Activated T-cell treated with anti-CD3 and anti-CD28 coated beads for 1 hour (primary cell): ENCODE measurements at places on chromosomes 13 and 19.

DNA sequence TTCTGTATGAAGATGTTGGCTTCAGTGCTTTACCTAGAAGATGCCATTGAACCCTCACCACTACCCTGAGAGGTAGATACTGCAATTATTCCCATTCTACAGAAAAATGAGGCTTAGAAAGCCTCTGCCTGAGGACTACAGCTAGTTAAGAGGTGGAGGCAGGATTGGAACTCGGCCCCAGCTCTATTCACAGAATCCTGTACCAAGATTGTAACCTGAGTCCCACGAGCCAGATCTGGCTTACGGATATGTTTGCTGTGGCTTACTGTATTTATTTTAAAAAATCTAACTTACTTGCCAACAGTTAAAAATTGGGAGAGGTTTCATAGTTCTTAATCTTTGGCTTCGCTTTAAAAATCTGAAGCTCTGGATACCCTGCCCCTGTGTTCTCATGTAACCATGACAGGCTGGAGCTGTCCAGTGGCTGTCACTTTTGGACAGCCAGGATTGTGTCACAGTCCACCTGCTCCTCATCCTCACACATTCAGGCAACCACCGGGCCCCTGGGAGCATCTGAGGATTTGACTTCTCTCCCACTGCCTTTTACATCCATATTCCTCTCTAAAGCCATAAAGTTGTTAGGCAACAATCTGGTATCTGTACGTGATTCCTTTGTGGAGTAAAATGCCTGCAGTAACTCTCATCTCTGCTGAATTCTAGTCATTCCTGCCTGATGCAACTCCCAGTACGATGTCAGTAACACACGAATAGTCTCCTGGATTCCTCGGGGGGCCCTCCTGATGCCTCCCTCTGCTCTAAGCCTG lies 160.8 kb upstream of the SERP2 start:
- no peak for DNase-seq

- DNase-seq = peak; percentile 48
These were observed 7.9 kb upstream of the PEAK3 start for GRCh38 chr19:2289714-2290435.

GRCh38 chr19:10766671-10767201 lies 48.9 kb downstream of the DNM2 start:
- no peak for DNase-seq

- DNase-seq = no peak
These were observed 45.1 kb downstream of the MTUS2 start for GRCh38 chr13:28865149-28865744.

DNA sequence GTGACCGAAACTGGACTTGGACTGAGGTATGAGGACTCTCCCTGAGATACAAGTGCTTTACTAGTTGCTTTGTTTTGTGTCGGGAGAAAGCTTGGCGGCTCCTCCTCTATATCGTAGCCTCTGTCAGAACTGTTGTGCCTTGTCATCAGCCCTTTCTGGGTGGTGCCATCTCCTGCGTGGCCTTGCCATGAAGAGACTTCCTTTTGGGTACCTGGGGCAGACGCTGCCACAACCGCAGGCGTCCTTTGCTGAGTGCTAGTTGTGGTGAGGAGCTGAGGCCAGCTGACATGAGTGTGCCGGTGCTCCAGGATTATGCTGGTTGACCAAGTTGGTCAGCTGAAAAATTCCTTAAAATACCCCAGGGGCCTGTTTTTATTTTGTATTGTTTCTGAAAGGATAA lies 124.5 kb downstream of the AKAP11 start:
- DNase-seq = no peak

GRCh38 chr19:46726971-46727501 lies 10.1 kb upstream of the PRKD2 start:
- no peak for DNase-seq

- no peak for DNase-seq
These were observed 18.5 kb upstream of the LPAR6 start for GRCh38 chr13:48431431-48431830.

DNA sequence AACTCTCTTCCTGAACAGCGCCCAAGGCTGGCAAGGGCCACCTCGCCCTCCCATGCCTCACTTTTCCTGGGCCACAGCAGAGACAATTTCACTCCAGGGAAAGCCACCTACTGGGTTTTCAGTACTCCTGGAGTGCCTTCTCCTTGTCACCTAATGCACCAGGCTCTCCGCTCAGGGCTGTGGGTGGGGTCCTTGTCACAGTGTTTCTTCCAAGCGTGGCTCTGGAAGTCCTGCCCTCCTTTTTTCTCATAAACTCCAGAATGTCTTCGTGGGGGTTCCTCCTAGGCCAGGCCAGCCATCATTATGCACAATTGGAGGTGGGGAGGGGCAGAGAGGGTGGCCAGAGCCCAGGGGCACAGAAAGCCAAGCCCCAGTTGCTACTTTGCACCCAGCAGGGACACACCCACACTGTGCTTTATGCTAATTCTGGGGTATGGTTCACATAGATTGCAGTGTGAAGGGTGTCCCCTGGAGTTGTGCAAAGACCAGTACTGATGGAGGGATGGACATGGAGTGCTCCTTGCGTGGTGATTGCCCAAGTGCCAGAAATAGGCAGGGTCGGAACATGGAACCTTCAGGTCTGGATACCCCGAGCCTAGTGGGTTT lies 78.8 kb downstream of the CHST8 start:
- DNase-seq = no peak

DNA sequence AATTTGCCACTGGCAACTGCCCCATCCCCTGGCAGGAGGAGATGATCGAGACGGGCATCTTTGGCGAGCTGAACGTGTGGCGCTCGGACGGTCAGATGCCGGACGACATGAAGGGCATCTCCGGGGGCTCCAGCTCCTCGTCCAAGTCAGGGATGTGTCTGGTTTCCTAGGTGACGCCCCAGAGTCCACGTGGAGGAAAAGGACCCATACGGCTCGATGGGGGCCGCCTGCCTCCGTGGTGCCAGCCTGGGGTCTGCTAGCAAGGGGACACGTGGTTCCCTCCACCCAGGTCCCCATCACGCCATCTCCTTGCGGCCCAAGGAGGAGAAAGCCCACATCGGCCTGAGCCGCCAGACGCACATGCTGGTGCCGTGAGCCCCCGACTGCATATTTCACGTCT lies 23.8 kb upstream of the TMEM255B start:
- no peak for DNase-seq

DNA sequence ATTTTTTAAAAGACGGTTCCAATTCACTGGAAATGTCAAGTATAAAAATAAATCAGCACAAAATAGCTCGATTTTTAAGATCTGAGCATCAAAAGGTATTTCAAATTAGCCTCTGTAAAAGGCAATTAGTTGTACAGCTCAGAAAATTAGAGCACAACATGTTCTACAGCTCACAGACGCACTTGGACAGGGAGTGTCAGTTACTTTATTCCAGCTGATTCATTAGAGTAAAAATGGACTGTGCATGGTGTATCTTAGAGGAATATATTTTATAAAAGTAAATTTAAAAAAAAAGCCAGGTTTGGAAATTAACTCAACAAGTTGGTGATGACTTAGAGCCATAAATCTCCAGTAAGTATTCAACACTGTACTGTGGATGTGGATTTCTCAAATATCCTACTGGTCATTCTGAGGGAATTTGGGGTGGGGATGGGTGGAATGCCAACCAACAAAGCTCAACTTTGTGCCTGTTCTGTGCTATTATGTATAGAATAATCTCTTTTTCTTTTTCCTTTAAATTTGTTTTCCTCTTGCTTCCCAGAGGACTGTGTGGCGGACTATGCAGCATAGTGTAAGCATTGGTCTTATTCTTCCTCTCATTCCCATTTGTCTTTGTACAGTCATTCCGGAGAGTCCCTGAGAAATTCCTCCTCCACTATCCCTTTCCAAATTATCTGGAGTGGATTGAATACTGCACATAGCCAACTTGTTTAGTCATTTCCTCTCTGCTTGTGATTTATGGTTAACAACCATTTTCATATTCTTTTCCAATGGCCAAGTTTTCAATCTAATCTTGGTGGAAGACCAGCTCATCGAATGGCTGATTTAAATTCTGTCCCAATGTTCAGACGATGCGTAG lies 169.3 kb downstream of the DCT start:
- no peak for DNase-seq

DNA sequence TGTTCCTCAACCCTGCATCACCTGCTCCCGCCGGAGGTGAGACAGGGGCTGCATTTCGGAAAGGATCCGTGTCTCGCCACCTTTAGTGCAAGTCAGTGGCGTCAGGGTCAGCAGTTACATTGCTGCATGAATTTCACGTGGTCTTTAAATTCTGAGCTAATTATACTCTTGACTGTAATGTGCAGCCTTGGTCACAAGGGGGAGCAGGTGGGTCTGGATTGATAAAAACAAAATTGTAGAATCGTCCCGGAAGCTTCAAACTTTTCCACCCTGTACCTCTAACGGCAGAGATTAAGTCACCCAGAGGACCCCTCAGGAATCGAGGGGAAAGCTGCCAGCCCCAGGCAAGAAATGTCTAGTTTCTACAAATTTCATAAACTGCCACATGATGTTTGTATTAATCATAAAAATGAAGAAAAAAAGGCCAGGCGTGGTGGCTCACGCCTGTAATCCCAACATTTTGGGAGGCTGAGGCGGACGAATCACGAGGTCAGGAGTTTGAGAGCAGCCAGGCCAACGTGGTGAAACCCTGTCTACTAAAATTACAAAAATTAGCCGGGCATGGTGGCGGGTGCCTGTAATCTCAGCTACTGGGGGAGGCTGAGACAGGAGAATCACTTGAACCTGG lies 20.2 kb downstream of the BBC3 start:
- peak; percentile 81 for DNase-seq

DNA sequence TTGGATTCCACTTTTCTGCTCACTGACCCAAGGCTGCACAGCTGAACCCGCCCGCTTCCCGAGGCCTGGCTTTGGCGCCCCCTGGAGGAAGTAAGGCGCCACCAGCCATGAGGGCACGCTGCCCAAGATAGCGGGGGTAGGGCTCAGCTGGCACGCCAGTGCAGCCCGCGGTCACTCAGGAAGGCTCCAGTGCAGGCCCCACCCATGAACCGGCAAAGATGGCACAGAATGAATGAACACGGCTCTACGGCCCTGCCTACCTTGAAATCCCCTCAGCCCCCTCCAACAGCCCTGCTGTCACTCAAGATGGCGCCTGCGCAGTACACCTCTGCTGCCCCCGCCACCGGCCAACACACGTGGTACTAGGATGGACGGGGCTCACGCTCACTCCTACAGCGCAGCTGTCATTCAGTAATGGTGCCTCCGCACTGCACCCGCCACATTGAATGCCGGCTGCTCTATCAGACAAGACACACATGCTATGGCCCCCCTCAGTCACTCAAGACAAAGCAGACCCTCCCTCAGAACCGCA lies 3.0 kb downstream of the PEG3 start:
- no peak for DNase-seq

GRCh38 chr13:42715909-42716308 lies 65.5 kb upstream of the FAM216B start:
- DNase-seq = no peak

DNA sequence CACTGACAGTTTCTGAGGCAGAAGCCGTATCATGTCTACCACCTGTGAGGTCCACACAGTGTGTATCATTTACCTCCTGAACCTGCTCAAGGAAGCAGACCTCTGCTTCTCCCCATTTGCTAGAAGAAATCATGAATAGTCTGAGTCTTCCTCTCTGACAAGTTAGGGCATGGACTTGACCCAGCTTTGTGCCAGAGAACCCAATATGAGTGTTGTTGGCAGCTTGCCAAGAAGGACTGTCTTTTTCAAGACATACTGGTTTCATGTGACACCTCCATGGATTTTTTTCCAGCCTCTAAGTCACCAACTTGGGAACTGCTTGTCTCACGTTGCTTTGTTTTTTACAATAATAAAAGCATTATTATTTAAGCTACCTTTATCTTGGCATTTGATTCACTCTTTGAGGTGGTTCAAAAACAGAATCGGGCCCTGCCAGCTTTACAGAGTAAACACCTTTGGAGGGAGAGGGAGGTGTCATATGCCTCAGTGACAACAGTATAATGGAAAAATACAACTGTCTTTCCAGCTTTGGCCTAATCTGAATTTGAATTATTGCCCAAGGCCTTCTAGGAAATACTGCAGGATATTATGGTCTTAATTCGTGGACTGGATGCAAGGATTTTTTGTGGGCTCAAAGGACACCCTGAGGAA lies 9.6 kb downstream of the ZNF211 start:
- no peak for DNase-seq

GRCh38 chr13:114099191-114099590 lies 33.2 kb downstream of the RASA3 start:
- no peak for DNase-seq

DNA sequence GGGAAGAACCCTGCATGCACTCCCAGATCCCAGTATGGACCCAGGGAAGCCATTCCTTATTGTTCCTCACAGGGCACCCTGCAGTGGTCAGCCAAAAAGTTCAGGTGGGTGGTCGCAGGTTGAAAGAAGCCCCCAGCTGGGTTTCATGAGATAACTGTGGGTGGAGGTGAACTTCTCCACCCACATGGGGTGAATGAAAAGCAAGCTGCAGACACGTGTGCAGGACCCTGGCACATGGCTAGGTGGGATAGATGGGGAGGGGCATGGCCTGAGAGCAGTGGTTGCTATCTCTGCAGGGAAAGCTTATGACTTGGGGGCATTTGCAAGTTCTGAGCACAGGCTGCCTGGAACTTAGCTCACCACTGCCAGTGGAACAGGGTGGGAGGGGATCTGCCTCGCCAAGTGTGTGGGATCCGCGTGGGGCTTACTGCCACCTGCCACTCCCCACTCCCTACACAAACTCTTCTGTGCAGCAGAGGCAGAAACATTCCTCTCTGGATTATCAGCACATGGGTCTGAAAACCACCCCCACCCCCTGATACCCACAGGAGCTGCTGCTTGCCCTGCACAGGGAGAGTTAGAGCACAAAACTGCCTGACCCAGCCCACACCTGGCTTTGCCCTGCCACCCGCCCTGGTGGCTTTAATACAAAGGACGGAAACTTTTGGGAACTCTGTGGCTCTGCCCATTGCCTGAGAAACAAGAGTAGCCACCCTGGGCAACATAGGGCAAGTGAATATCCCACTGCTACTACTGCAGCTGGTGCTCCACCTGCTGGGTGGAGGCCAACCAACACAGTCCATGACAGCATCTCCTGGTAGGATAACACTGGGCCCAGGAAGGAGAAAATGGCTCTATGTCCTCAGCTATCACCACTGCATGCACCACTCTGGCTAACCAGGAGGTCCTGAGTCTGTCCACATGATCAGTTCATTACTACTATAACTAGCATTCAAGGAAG lies 24.4 kb downstream of the PLA2G4C start:
- no peak for DNase-seq

DNA sequence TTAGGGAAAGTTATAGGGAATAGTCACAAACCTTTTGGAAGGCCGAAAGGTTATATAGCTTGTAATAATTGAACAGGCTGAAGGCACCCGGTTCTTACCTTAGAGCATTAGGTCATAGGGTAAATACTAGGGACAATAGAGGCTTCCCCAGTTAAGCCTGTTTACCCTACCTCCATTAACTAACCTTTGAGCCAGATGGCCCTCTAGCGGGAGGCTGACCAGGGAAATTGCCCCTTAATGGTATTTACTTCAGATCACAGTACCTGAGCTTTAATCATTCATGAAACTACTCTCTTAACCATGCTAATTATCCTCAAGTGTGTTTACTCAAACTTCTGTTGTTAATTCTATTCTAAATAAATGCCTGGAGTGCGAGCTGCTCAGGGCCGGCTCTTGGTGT lies 20.4 kb upstream of the ZNF83 start:
- no peak for DNase-seq

GRCh38 chr19:17409990-17410389 lies 4.6 kb upstream of the BST2 start:
- DNase-seq = no peak
